ENCODE measurements at places on chromosomes 2 and 18. TPM values are rescaled to one million over a fixed set of nuclear protein-coding genes. Genes with fewer than 3 reads are reported as not detected.

DNA sequence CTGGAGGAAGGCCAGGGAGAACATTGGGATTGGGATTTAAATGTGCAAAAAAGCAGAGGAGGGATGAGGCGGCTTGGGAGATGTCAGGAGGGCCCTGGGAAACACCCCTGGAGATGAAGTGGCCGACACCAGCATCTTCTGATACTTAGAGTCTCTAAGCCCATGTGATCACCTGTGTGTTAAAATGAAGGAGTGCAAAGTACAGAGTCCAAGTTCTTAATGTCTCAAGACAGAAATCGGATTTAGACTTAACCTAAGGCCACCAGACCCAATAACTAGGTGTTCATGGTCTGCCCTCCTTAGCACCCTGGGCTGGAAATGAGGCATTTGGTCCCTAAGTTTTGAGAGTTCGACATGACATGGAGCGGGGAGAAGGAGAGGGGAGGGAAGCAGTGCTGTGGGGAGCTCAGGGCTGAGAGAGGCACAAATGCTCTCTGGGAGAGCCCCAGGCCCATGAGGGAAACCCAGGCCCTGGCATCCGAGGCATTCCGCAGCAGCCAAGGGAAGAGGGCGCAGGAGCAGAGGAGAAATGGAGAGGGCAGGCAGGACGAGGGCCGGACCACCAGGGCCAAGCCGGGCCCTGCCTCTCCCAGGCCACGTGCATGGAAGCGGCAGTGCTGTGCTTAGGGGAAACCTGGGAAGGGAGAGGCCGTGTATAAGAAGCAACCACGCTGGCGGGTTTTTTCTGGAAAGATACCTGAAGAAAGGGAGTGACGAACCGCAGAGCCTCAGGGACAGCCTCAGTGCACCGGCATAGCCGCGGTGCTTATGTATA, 63.3 kb downstream of the SFXN5 start:
- no peak for ATAC-seq

- ATAC-seq, result no peak
Observed at GRCh38 chr18:42860011-42860410, 255.5 kb downstream of the RIT2 start.

PLCD4 gene
- total RNA-seq, result 5.7 TPM

FTCDNL1 gene
- total RNA-seq, result 1.6 TPM

GRCh38 chr2:12201369-12201768, 454.9 kb downstream of the LPIN1 start:
- ATAC-seq, result no peak
